ENCODE measurements at places on chromosomes 3 and 15.

GRCh38 chr3:12838179-12838965 is 3.0 kb downstream of the RPL32 start:
- DNase-seq: no peak

GRCh38 chr3:129327510-129327909 is 48.8 kb downstream of the HMCES start:
- DNase-seq: no peak

- DNase-seq: peak; percentile 37
Measured at GRCh38 chr15:75198560-75199356, 2.9 kb upstream of the C15orf39 start.

GRCh38 chr3:196603683-196604082 is 35.2 kb downstream of the FBXO45 start:
- DNase-seq: no peak

GRCh38 chr3:53357458-53357857 is 10.1 kb upstream of the DCP1A start:
- no peak for DNase-seq

GRCh38 chr15:40307421-40308211 is at the start of gene PLCB2:
TSS of gene PLCB2 (minus strand) at chr15:40307935. CDS start at chr15:40307672, 263 bp downstream.
- peak; percentile 77 for DNase-seq

GRCh38 chr15:57914350-57915055 is 151.0 kb downstream of the ALDH1A2 start:
- DNase-seq: no peak

GRCh38 chr15:43769584-43770228 is 7.1 kb downstream of the ELL3 start:
- DNase-seq: peak; percentile 62

DNA sequence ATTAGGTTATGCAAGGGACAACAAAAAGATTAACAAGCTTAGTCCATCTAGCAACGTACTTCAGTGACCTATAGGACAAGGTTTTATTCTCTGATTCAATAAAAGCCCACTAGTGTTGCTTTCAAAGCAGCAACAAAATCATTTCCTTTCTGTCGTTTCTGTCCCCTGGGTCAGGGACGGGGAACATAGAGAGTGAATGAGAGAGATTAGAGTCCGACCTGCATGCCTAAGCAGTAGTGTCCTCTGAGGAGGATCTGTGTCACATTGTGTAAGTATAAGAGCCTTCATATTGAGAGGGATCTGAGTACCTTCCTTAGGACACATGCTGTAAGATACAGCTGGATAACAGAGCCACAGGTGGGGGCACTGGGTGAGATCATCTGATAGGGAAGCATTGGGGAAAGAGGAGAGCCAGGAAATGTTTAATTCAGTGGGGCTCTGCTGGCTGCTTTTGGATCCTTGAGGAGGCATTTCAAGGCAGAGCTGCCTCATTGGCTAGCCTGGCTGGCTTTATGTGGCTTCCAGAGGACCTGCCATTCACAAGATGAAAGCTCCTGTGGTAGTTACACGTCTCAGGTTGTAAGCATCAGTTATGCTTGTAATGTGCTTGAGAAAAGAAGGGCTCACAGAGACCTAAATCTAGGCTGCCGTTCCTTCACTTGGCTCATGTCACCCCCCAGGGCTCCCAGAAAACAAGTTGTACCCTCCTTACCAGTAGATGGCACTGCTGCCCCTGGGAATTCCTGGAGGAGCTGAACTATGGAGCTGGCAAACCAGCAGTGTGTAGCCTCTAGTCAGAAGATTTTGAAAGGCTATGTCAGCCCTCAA is 2.7 kb downstream of the TMEM108 start:
- peak; percentile 33 for DNase-seq

- DNase-seq: peak; percentile 47
Measured at GRCh38 chr3:58414538-58415197, 19.0 kb downstream of the PDHB start.

DNA sequence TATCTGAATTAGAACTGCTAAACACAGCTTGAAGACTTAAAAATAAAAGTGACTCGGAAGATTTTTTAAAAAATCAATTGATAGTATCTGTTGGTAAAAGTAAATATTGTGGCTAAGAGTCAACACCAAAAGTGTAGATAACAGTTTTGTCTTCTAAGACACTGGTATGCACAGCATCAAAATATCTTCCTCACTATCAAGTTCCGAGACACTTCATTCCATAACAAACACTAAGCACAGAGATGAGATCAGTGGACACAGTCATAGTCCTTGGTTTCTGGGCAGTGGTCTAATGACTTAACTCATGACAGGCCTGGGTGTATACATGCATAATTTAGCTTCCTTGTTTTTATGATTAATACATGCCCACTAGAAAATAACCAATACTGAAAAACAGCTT is 63.2 kb downstream of the PXYLP1 start:
- no peak for DNase-seq
